ENCODE measurements at places on chromosomes 11 and 22. TPM values are rescaled to one million over a fixed set of nuclear protein-coding genes. Genes with fewer than 3 reads are reported as not detected.

Gene FAM181B
- total RNA-seq: not detected

Gene IFT27
- total RNA-seq: 14.6 TPM

Gene USP2
- 10.0 TPM for total RNA-seq

Gene ADM
- total RNA-seq: 17.3 TPM

Gene YPEL4
- total RNA-seq: 2.2 TPM

Gene SLC6A5
- total RNA-seq: not detected

Gene MS4A1
- total RNA-seq: not detected

GRCh38 chr22:28948424-28948823 lies 65.1 kb downstream of the ZNRF3 start:
- no peak for DNase-seq

DNA sequence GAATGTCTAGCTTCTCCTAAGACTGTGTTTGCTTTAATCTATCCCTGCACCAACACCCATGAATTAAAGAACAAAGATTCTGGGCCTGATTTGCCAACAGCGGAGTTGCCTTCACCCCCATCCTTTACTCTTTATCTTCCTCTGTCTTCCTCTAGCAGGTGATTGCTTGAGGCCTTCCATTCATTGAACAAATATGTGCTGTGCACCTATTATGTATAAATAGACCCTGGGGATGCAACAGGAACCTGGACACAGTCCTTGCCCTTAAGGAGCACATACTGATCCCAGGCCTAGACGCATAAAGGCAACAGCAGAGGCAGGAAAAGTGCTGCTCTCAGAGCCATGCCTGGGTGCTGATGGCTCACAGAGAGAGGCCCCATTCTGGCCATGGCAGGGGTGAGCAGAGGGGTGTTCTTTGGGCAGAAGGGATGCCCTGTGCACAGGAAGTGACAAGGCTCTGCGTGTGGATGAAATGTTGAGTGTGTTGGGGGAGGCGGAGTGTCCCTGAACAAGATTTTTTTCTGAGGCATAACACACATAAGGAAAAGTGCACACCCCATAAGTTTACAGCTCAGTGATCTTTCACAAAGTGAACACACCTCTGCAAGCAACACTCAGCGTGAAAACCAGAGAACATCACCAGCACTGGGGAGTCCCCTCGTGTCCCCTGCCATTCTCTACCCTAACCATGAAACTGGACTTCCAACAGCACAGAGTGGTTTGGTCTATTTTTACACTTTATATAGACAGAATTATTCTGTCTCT lies 145.9 kb downstream of the GRIK4 start:
- DNase-seq: no peak

DNA sequence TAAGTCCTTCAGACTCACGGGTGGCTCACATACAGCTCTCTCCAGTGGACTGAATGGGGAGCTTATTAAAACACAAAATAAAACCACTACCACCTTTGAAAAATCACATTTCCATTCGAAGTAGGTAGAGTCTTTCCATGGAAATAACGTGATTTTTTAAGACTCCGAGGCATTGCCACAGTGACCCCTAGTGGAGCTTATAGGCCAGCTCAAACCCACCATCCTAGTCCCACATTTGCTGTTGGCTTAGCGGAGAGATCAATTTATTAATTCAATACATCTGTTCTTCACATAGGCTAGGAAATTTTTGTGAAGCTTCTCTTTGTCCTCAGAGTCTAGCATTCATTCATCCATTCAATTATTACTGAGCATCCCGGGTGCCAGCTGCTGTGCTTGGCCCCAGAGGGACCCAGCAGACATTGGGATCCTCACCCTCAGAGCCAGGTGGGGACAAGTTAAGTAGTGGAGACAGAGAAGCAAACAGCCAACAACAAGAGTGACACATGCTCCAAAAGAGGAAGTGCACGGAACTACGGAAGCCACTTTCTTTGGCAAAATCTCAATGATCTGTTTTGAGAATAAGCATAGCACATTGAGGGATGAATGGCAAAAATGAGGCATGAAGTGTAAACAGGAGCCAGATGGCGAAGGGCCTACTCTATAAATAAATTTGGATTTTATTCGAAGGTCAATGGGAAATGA lies 10.2 kb upstream of the P4HA3 start:
- DNase-seq: peak; percentile 52

DNA sequence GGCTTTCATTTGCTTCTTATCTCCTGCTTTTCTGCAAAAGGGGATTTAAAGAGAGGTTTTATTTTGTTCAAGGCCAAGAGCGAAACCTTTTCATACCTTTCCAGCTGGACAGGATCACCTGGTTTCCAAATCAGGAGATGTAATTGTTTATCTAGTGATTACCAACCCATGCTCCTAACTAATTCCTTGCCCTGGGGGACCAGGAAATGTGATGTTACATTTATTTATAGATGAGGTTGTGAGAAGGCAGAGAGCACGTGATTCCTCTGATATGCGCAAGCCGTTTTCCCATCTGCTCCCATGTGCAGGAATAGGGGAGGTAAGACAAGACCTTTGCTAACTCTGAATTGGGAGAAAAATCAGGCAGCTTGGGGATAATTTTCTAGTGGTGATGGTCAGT lies 507.2 kb upstream of the LARGE1 start:
- no peak for DNase-seq

DNA sequence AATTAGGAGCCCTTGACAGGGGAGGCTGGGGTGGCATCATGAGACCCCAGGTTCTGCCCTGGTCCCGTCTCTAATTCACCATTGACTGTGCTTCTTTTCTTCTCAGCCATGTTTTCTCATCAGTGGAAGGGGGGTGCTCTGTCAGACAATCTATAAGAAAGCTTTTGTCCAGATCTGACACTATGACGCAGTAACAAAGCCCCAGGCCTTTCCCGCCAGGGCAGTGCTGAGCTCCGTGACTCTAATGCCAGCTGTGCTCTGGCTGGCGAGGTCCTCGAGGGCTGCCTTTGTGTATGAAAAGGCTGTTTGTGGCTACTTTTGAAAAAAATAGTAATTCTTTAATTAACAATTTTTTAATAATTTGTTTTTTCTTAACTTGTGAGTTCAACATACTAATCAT lies 3.2 kb downstream of the CD6 start:
- DNase-seq: no peak

GRCh38 chr11:88152381-88152780 lies 22.9 kb downstream of the RAB38 start:
- DNase-seq: no peak

GRCh38 chr11:13207270-13207664 lies 70.3 kb upstream of the BMAL1 start:
- DNase-seq: no peak

GRCh38 chr11:9170450-9170849 lies 79.1 kb upstream of the SCUBE2 start:
- peak; percentile 47 for DNase-seq

DNA sequence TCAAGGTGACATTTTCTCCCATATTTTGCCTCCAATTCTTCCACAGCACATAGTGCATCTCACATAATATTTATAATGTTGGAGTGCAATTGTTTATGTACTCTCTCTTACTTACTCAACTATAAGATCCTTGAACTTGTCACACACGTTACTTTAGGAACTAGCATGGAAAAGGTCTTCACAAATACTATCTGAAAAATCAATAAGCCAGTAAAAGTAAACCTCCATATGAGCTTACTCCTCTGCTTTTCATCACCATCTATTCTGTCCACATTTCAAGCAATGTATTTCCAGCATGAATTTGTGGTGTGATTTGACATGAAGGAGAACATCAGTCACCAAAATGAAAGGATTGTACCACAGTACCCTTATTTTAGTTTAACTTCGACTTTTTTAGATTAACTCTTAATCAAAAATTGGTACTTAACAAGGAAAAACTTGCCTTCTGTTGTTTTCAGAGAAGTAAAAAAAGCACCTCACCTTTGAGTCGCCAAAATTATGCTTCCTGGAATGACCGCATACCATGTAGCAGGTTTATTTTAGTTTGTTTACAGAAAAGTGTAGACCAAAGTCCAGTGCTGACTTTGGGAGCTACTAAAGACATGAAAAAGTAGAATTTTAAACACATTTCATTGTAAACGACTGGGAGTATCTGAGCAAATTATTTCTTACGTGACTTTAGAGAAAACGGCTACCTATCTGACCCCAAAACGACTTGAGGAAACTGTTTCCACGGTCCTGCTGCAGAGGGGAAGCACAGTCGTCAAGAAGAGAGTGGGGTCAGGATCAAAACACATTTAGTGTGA lies at the start of gene SLC22A9:
TSS of gene SLC22A9 (plus strand) at position 621 of the 806 bp plus-strand sequence. CDS start 272 bp downstream, outside the sequence.
- DNase-seq: no peak

DNA sequence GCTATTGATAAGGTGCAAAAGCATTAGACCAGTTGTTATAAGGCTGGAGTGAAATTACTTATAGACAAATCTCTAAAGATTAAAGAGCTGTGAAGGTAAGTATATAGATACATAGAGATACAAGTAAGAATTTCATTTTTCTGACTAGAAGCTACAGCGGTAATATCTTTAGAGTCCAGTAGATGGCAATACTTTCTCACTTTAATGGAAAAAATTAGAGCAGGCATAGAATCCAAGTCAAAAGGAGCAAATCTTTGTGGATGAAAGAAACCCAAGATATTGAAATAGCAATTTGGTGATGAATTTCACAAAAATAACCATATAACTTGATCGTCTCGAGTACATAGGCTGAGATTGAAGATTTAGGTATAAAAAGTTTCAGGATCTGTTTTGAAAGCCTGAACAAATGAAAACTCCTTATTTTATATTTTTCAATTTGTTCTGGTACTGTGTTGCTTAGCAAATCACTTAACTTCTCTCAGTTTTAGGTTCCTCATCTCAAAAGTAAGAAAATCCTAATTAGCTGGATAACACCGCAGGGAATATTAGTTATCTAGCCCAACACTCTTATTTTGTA lies 81.9 kb downstream of the UVRAG start:
- peak; percentile 64 for DNase-seq

GRCh38 chr22:24937114-24937513 lies 9.4 kb downstream of the LHFPL7 start:
- peak; percentile 20 for DNase-seq

Measured in myocyte (in vitro differentiated cells).